CD4-positive, alpha-beta T cell treated with Interleukin-6 at 100 ng/mL for 8 hours (primary cell): ENCODE measurements at places on chromosomes 16 and 17.

- DNase-seq, result no peak
Observed at GRCh38 chr16:51359141-51359955, 208.3 kb upstream of the SALL1 start.

- DNase-seq, result no peak
Observed at GRCh38 chr17:80449930-80450576, 26.4 kb downstream of the NPTX1 start.

DNA sequence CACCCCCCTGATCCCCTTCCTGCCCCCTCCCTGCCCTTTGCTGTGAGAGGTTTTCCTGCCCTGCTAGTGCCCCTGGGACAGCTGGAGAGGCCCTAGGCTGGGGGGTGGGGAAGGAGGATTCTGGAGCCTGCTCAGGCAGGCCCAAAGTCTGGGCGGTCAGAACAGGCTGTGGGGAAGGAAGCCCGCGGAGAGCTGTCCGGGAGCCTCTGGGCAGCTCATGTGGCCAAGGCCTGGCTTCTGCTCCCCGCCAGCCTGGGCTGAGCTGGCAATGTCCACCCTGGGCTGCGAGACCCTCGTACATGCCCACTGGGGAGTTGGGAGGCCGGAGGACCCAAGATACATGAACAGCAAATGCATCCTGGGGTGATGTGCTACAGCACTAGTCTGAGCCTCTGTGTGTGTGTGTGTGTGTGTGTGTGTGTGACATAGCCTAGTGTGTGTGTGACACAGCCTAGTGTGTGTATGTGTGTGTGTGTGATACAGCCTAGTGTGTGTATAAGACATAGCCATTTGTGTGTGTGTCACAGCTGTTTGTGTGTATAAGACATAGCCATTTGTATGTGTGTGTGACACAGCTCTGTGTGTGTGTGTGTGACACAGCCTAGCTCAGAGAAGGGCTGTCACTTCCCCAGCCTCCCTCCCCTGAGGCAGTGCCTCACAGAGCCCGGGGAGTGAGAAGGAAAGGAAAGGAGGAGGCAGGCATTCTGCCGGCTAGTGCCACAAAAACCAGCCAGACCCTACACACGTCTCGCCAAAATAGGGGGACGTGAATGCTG lies 201.4 kb upstream of the CIBAR2 start:
- no peak for DNase-seq

DNA sequence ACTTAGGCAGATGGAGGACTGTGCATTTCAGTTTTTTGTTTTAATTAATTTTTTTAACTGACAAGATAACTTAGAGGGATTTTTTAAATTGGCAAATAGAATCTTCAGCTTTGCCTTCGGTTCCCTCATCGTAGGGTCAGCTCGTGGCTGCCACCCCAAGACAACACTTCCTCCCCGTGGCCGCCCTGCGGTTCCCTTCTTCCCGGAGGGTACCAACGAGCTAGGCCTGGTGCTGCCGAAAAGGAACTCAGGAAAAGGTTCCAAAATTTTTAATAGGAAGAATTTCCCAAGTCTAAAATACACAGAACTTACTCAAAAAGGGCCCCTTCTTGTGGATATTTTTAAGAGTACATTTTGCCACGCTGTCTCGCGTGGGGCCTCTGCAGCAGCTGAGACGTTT lies 210.4 kb upstream of the CHMP6 start:
- DNase-seq, result peak; percentile 34

DNA sequence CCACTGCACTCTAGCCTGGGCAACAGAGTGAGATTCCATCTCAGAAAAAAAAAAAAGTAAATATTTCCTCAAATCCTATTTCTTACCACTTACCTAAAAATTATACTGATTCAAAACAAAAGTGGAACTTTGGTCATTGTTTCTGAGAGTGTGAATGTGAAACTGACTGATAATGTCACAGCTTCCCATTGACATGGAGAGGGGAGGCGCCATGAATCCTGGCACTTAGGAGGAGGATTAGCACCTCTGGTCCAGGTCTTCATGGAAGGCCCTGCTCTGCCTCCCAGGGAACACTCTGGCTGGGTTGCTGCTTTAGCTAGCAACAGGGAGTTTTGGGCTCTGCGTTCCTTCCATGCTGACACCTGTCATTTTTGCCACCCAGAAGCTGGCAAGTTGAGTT lies 154.3 kb upstream of the SALL1 start:
- DNase-seq, result no peak

GRCh38 chr16:72991211-72991610 lies 56.7 kb downstream of the ZFHX3 start:
- DNase-seq, result no peak

GRCh38 chr16:28164140-28164539 lies 47.6 kb downstream of the XPO6 start:
- no peak for DNase-seq
